ENCODE measurements at places on chromosomes 2 and 18. TPM values are rescaled to one million over a fixed set of nuclear protein-coding genes. Genes with fewer than 3 reads are reported as not detected.

- H3K4me3 ChIP-seq, result no peak overlapping the region
- no peaks in the 10 kb centered on the region for H3K27me3 ChIP-seq
- no peak overlapping the region for H3K27ac ChIP-seq
- H3K4me1 ChIP-seq, result no peaks in the 10 kb centered on the region
Measured at GRCh38 chr2:52445686-52446085, 1321.9 kb upstream of the CHAC2 start.

DNA sequence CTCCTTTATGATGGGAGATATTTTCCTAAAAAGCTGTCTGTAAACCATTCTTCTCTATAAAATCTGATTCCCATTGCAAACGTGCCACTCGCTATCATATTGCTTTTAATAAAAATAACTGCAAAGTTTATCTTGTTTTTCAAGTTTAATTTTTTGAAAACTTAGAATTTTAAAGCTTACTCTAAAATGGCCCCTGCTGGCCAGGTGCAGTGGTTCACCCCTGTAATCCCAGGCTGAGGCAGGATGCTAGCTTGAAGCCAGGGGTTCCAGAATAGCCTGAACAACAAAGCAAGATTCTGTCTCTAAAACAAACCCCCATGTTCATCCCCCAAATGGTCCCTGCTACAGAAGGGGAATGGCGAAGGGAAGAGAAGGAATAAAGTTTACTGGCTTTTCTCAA lies 25.6 kb downstream of the CNRIP1 start:
- no peaks in the 10 kb centered on the region for H3K36me3 ChIP-seq
- H3K27me3 ChIP-seq, result no peaks in the 10 kb centered on the region
- H3K27ac ChIP-seq, result no peak overlapping the region

- H3K36me3 ChIP-seq, result no peaks in the 10 kb centered on the region
- H3K27me3 ChIP-seq, result no peaks in the 10 kb centered on the region
- H3K4me3 ChIP-seq, result no peak overlapping the region
- H3K27ac ChIP-seq, result no peak overlapping the region
- no peak for DNase-seq
Measured at GRCh38 chr2:20478961-20479360, 32.1 kb downstream of the RHOB start.

- H3K4me3 ChIP-seq, result no peak overlapping the region
- no peaks in the 10 kb centered on the region for H3K27me3 ChIP-seq
- H3K4me1 ChIP-seq, result no peaks in the 10 kb centered on the region
- H3K36me3 ChIP-seq, result no peaks in the 10 kb centered on the region
Measured at GRCh38 chr18:10805587-10806118, 279.8 kb downstream of the NAPG start.

GRCh38 chr18:49910986-49911385 lies 97.7 kb upstream of the ACAA2 start:
- H3K4me3 ChIP-seq, result no peak overlapping the region
- no peak overlapping the region for H3K27ac ChIP-seq
- H3K36me3 ChIP-seq, result no peaks in the 10 kb centered on the region
- DNase-seq, result no peak

DNA sequence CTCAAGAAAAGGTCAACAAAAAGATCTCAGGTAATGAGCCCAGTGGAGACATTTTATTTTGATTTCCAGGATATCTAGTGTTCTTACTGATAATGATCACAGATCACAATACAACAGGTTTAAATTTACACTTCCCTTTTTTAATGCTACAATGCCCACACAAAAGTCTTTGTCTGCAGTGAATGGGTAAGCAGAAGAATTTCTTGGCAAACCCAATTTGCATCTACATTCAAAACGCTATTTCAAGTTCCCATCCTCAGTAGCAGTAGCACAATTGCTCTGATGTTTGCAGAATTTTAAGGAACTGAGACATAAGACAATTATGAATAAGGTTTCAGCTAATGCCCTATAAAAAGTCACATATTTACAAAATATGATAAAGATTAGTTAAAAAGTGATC lies 929.4 kb upstream of the PIK3C3 start:
- H3K36me3 ChIP-seq, result no peaks in the 10 kb centered on the region
- no peak overlapping the region for H3K4me3 ChIP-seq
- no peak overlapping the region for H3K27ac ChIP-seq
- DNase-seq, result no peak

GRCh38 chr2:227473806-227474205 lies 1.9 kb downstream of the AGFG1 start:
- DNase-seq, result no peak
- H3K27me3 ChIP-seq, result no peaks in the 10 kb centered on the region
- H3K27ac ChIP-seq, result no peak overlapping the region
- no peaks in the 10 kb centered on the region for H3K36me3 ChIP-seq
- H3K4me3 ChIP-seq, result no peak overlapping the region

DNA sequence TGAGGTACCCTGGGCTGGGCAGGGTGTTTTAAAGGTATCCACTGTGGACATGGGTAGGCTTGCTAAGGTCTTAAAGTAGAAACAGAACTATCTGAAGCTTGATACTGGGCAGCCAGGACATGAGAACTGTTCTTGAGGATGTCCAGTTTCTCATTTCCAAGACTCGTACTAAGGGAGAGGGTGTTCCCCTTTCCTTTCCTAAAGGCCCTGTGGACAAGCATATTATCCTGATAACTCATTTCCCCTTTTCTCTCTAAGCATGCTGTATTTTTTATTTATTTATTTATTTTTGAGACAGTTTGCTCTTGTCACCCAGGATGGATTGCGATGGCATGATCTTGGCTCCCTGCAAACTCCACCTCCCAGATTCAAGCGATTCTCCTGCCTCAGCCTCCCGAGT lies 273.6 kb downstream of the PRKCE start:
- DNase-seq, result no peak
- no peak overlapping the region for H3K27ac ChIP-seq
- H3K4me1 ChIP-seq, result no peaks in the 10 kb centered on the region
- no peaks in the 10 kb centered on the region for H3K36me3 ChIP-seq

Gene HRH4
- not detected for total RNA-seq

DNA sequence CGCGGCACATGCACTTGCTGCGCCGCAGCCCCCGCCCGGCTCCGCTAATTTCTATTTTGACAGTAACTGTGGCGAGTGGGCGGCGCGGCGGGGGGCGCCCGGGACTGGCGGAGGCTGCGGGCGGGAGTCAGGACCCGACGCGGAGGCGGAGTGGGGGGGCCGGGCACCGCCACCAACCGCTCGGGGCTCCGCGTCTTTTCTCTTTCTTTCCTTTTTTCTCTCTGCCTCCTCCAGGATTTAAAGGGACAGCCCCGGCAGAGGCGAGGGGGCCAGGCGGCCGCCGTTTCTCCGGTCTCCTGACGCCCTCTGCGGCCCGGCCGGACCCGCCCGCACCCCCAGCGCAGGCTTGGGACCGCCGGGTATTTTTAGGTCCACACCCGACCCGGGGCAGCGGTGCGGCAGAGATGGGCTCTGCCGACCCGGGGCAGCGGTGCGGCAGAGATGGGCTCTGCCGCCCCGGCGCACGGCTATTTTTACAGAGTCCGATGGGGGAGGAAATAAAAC lies 460 bp upstream of the ZBTB7C start:
- no peaks in the 10 kb centered on the region for H3K27me3 ChIP-seq
- no peaks in the 10 kb centered on the region for H3K4me1 ChIP-seq

DNA sequence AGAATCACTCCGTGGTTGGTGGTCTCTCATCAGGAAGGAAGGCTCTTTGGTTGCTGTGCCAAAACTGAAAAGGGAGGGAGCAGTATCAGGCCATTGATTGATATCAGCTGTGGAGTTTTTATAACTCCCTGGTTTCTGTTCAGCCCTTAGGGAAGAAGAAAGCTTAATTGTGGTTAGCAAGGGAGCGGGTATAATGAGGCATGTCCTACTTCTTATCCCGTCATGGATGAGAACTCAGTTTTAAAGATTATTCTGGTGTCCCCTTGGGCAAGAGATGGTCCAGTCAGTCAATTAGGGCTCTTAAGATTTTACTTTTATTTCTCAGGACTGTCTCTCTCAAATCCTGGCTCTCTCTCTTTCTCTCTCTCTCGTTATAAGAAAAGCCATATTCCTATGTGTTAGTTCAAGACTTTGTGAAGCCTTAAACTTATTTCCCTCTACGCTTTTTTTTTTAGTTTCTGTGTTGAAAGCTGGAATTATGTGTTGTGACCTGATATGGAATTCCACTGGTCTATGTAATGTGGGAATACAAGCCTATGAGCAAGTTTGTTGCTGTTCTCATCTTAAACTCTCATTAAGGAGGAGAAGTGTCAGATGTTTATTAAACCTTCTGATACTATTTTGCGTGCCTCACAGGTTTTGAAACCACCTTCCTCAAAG lies 514.0 kb upstream of the CDH2 start:
- H3K4me3 ChIP-seq, result no peak overlapping the region
- H3K4me1 ChIP-seq, result no peaks in the 10 kb centered on the region
- DNase-seq, result no peak
- H3K27me3 ChIP-seq, result no peaks in the 10 kb centered on the region

GRCh38 chr2:10964052-10964790 lies 52.5 kb downstream of the KCNF1 start:
- DNase-seq, result no peak
- H3K4me3 ChIP-seq, result no peak overlapping the region
- H3K4me1 ChIP-seq, result no peaks in the 10 kb centered on the region
- H3K27me3 ChIP-seq, result no peaks in the 10 kb centered on the region

DNA sequence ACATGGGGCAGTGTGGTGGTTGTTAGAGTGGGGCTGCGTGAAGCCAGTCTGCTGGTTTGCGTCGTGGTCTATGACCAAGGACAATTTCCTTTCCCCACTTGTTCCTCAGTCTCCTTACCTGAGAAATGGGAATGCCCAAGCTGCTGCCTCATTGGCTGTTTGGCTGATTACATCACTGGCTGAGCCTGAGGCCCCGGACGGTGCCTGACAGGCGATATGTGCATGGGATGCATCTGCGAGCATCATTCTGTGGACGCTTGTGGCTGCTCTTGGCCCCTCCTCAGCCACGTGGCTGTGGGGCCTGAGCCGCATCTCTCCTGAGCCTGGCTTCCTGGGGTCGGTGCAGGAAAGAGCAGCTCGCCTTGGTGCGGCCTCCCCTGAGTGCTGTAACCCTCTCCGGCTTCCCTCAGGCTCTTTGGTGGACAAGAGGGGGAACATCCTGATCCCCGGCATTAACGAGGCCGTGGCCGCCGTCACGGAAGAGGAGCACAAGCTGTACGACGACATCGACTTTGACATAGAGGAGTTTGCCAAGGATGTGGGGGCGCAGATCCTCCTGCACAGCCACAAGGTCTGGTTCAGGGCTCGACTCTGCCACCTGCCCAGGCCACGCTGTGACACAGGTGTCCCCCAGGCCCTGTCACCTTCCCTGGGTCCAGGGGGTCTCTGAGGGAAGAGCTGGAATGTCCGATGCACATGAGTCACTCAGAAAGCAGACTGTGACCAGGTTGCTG lies 17.2 kb downstream of the CNDP2 start:
- H3K36me3 ChIP-seq, result no peaks in the 10 kb centered on the region
- H3K27ac ChIP-seq, result no peak overlapping the region
- no peaks in the 10 kb centered on the region for H3K27me3 ChIP-seq
- H3K4me3 ChIP-seq, result no peak overlapping the region
- no peaks in the 10 kb centered on the region for H3K4me1 ChIP-seq

- H3K27ac ChIP-seq, result no peak overlapping the region
- H3K4me1 ChIP-seq, result no peaks in the 10 kb centered on the region
- DNase-seq, result no peak
- H3K4me3 ChIP-seq, result no peak overlapping the region
- H3K36me3 ChIP-seq, result no peaks in the 10 kb centered on the region
Measured at GRCh38 chr2:175627405-175627804, 374.7 kb downstream of the LNPK start.

Gene TBC1D8
- 15.6 TPM for total RNA-seq

Gene LIMS3
- total RNA-seq, result 6.8 TPM

DNA sequence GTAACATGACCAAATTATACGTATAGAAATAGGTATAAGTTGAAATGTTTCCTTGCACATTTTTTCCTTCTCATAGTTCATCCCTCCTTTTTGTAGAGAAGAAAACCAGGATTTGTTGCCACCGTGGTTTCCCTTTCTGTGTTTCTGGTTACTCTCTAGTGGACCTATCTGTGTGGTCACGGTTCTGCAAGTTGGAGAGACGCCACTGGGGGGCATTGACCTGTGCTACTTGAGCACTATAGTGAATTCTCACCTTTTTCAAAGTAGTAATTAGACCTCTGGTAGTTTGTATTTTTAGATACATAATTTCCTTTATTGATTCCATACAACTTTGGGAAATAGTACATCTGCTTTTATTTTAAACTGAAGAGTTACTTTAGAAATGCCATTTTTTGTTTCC lies 444.8 kb downstream of the PTPRM start:
- DNase-seq, result no peak
- H3K27ac ChIP-seq, result no peak overlapping the region
- H3K36me3 ChIP-seq, result no peaks in the 10 kb centered on the region
- H3K4me1 ChIP-seq, result no peaks in the 10 kb centered on the region

DNA sequence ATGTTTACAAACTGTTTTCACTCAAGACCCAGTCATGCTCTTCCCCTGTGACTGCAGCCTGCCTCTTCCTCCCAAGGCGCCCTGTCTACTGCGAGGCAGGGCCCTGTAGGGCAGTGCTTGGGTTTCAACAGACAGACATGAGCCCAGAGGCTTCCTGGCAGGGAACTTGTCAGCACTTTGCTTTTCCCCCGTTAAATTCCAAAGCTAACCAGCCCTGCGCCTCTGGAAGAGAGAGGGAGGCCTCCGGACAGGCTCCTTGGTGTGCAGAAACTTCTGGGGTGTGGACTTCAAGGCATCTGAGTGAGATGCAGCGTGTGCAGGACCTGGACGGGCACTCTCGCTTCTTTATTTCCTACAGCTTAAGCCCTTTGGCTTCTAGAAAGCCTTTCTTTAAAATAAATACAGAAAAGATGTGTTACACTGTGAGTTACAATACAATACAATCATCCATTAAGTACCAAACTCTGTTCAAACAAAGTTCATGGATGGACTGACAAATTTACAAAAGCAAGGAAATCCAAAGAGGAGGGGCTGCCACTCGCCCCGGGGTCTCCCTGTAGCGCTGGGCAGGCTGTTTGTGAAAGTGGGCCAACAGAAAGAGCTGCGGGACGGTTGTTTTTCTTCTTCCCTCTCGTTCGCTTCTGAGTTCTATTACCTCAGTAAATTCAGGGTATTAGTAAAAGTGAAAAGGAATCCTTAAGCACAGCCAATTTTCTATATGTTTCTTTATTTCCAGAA lies 8.8 kb upstream of the ZNF516 start:
- no peaks in the 10 kb centered on the region for H3K27me3 ChIP-seq
- no peaks in the 10 kb centered on the region for H3K4me1 ChIP-seq
- no peak overlapping the region for H3K4me3 ChIP-seq
- H3K27ac ChIP-seq, result peak overlapping the region; percentile 67
- no peaks in the 10 kb centered on the region for H3K36me3 ChIP-seq

- peaks cover 11% of the 10 kb centered on the region for H3K4me1 ChIP-seq
- no peaks in the 10 kb centered on the region for H3K36me3 ChIP-seq
- no peak overlapping the region for H3K4me3 ChIP-seq
- DNase-seq, result no peak
Measured at GRCh38 chr2:168577885-168578284, 121.8 kb downstream of the CERS6 start.

Gene CASP8
- total RNA-seq, result 14.0 TPM

Gene SKA1
- total RNA-seq, result 0.11 TPM

Gene TUBA3E
- not detected for total RNA-seq

DNA sequence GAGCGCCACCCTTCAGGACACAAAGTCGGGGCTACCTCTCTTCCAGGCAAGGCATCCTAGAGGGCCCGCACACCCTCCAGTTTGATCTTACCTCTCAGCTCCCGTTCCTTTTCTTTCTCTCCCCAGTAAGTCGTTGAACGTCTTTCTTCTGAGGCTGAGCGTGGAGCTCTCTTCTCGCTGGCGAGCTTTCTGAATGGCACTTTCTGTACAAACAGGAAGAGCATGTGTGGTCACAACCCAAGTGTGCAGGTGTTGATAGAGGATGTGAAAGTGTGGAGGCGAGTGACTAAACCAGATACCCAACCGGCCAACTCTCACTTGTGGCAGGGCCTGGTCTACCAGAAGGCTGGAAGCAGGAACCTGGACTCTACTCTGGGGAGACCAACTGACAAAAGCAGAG lies at the start of gene AFF3:
AFF3 (minus strand) TSS at position 198 of the 400 bp plus-strand sequence. CDS start 38,136 bp downstream, outside the sequence.
- no peaks in the 10 kb centered on the region for H3K36me3 ChIP-seq
- no peaks in the 10 kb centered on the region for H3K27me3 ChIP-seq
- H3K4me1 ChIP-seq, result no peaks in the 10 kb centered on the region
- H3K27ac ChIP-seq, result no peak within 1 kb of the TSS
- no peak within 1 kb of the TSS for H3K4me3 ChIP-seq
